ENCODE measurements at places on chromosomes 3 and 15.

DNA sequence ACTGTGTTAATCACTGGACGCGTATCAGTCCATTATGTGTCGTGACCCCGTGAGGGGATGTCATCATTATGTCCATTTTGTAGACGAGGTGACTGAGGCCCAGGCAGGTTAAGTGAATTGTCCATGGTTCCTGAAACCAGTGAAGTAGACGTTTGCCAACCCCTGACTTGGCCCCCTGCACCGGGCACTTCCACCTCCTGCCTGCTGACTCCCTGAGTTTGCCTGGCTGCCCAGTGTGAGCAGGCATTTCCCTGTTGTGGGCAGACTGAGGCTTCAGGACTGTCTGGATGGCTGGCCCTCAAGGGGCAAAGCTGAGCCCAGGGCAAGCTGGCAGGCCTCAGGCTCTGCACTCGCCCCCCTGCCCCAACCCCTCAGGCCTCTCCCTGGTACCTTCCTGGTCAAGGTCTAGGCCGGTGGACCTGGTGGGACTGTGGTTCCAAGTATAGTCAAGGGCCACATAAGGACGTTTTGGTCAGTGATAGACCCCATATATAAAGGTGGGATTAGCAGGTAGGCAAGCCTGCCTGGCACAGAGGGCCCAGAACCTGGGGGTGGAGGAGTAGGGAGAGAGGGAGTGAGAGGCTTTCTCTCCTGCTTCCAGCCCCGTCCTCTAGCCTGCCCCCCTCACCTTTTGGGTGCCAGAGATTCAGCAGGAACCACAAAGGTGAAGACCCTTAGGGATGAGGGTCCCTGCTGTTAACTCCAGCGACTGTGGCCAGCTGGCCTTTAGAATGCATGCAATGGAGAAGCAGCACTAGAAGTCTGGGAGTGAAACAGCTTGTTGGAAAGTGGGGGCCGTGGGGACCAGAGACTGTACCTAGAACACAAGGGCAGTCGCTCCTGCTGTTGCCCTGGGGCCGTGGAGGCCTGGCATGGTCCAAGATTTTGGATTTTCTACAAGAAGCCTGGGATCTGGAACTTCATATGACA, 34.6 kb downstream of the FBLN2 start:
- DNase-seq, result no peak

DNA sequence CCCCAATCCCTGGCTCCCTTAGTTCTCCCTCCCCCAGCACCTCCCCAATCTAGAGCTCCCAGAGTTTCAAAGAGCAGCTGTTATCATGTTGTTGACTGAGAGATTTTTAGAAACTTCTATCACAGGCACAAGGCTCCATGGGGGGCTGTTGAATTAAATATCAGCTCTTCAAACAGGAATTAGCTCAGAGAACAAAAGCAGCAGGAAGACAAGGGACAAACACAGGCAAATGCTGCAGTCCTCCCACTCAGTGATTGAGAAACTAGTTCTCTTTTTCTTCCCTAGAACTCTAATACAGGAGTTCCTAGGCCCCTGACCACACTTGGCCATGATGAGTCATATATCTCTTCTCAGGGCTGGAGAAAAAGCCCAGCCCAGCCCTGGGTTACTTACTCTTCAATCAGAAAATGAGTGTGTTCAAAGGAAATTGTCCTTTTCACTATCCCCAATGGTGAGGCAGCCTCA, 262.1 kb downstream of the IGSF11 start:
- no peak for DNase-seq

GRCh38 chr3:33858131-33858530, 59.7 kb downstream of the PDCD6IP start:
- DNase-seq, result no peak

DNA sequence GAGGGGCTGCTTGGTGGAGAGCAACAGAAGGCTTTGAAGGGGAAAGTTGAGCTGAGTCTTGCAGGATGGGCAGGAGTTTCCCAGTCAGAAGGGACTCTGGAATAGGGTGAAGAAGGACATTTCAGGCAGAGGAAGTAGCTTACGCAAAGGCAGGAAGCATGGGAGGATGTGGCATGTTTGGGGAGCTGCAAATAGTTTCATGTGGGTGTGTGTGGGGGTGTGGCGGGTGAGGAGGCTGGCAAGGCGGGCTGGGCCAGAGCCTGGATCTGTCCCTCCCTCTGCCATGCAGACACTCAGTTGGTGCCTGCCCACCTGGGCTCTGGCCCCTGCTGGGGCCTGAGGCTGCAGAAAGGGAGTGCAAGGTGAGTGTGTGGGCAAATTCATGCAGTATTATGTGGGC, 10.4 kb downstream of the TEX264 start:
- DNase-seq, result no peak

DNA sequence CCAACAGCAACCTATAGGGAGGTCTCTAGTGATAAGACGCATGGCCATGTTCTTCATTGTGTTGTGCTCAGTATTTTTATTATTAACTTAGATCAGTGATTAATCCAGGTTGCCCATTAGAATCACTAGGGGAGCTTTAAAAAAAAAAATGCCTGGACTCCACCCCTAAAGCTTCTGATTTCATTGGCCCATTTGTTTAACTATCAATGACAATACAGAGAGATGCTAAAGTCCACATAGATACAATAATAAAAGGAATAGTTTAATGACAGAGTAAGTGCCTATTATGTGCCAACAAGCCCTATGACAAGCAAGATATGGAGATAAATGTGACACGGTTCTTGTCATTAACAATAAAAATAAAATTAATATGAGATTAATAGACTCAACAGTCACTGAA, 55.8 kb downstream of the ATP8B4 start:
- no peak for DNase-seq

DNA sequence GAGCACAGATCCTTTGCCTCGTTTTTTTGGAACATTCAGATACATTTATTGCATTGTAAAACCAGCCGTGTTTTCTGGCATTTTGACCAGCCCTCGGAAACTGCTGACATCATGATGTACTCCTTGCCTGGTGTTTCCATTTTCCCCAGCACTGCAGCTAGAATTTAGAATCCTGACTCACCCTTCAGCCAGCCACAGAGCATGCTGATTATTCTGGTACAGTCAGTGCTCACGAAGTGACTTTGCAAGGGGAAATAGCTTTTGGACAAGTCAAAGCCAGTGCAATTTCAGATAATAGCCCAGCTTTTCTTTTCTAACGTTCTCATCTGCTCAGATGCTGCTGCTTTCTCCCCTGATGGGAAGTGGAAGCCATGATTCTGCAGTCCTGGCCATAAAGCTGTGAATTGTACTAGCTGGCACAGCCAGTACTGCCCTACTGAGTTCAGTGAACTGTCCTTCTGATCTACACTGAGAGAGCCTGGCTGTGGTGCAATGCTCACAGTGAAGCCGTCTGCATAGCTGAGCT, 12.1 kb upstream of the CNBP start:
- peak; percentile 64 for DNase-seq

- DNase-seq, result no peak
These were observed 43.0 kb downstream of the SAXO2 start for GRCh38 chr15:82305621-82306048.

- no peak for DNase-seq
These were observed 10.5 kb upstream of the BUB1B start for GRCh38 chr15:40150163-40150925.

DNA sequence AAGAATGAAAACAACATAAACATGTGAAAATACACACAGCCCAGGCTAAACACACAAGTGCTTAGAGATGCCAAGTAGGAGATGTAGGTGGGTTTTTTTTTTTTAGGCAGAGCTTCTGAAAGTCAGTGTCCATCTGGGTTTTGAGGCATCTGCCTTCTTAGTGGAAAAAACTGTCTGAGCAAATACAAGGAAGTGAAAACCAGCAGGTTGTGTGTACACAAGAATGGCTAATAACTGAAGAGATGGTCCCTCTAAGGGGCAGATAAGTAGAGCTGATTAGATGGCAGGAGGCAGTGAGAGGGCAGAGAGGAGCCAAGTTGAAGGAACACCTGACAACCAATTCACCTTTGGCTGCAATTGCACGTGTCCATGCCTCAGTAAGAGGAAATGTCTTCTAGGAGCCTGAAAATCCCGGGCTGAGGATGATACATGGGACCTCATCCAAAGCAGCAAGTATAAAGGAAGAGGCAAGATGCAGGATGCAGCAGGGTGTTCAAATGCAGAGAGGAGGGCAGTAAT, 34.9 kb downstream of the CYP19A1 start:
- no peak for DNase-seq

- no peak for DNase-seq
These were observed 22.1 kb downstream of the NCK1 start for GRCh38 chr3:136883967-136884720.

GRCh38 chr15:35330048-35330695, 215.8 kb downstream of the DPH6 start:
- no peak for DNase-seq

DNA sequence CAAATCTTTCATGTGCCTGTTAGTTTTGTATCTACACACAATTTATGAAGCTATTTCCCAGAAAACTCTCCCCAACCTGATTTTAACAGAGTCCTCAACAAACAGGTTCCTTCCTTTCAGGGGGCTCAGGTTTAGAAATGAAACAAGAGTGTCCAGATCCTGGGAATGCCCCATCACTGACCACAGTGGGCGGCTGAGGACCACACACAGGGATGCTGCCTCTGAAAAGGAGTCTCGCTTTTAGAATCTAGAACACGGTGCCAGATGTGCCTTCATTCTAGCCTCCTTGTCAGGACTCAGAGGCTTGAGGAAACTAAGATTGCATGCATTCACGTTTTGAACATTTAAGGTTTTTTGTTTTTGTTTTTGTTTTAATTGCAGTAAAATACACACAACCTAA, 115.0 kb downstream of the FOXB1 start:
- DNase-seq, result no peak

- no peak for DNase-seq
These were observed 36.4 kb downstream of the DNAJB8 start for GRCh38 chr3:128430301-128430700.
